Glomerular endothelial cell (primary cell): ENCODE measurements at places on chromosomes 1 and 21. TPM values are rescaled to one million over a fixed set of nuclear protein-coding genes. Genes with fewer than 3 reads are reported as not detected.

Gene GSTM5
- total RNA-seq, result not detected in 2 replicates

Gene CACHD1
- 8.2 and 9.4 TPM in 2 replicates for total RNA-seq

Gene EVI5
- 23.7 and 28.2 TPM in 2 replicates for total RNA-seq

Gene MINDY1
- 12.5 and 17.9 TPM in 2 replicates for total RNA-seq

Gene FAM177B
- not detected in 2 replicates for total RNA-seq

Gene CFHR1
- not detected in 2 replicates for total RNA-seq

Gene SELL
- total RNA-seq, result 0.05 and 0.88 TPM in 2 replicates

Gene SHISA4
- total RNA-seq, result 23.6 and 35.2 TPM in 2 replicates

Gene HSD3B1
- total RNA-seq, result not detected in 2 replicates

Gene SEMA4A
- total RNA-seq, result 0.93 and 1.3 TPM in 2 replicates

Gene RGSL1
- total RNA-seq, result not detected in 2 replicates
